ENCODE measurements at places on chromosomes 4 and X. TPM values are rescaled to one million over a fixed set of nuclear protein-coding genes. Genes with fewer than 3 reads are reported as not detected.

DNA sequence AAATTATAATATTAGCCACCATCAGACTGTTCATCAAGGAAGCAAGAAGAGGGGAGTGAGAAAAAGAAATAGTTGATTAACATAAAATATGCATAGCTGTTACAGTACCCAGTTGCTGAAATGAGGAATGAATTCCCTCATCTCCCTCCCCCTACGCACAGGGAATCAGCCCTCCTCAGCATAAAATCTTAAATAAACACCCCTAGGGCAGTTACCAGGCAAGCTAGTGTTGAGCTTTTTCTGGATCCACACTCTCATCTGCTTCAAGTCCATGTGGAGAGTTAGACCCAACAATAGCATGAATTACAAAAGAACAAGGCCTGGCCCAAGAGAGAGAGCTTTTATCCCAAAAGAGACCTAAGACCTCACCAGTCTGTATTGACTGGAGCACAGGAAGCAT is 19.0 kb upstream of the SYTL4 start:
- no peak for DNase-seq

GRCh38 chr4:138680256-138680655 is 335.3 kb upstream of the NOCT start:
- no peak for DNase-seq

- DNase-seq, result no peak
These were observed 193.4 kb upstream of the GPR101 start for GRCh38 chrX:137227151-137227550.

Gene HSFX1
- 0.59 TPM for total RNA-seq

DNA sequence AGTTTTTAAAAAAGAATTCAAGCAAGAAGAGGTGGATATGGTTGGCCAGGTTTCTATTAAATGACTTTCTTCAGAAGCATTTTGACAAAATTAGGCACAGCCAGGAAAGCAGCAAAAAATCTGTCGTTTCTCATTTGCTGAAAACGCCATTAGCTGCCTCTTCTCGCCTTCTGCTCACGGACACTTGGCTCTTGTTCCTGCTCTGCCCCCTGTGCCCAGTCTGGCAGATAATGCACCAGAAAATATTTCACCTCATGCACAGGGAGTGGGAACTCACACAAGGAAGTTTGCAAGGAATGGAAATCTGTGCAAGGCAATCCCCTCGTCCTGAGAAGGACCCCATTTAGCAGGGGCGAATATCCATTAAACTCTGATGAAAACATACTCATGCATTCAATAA is 260.0 kb downstream of the PACRGL start:
- no peak for DNase-seq

Gene SPIN2A
- total RNA-seq, result 0.26 TPM

Gene FGFR3
- 17.0 TPM for total RNA-seq

Gene CETN2
- 43.5 TPM for total RNA-seq

DNA sequence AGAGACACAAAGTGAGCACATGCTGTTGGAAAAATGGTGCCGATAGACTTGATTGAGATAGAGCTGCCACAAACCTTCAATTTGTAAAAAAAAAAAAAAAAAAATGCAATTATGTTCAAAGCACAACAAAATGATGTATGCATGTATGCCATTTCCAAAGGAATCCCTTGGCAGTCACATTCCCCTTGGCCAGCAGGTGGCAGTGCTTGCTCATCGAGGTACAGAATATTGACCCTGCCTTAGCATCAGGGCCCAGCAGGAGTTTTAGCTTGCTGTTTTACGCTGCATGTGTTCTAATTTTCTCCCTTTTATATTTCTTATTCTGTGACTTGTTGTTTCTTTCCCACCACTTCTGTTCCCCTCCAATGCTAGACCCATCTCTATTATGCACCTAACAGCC is 34.5 kb upstream of the CYBB start:
- peak; percentile 71 for DNase-seq

DNA sequence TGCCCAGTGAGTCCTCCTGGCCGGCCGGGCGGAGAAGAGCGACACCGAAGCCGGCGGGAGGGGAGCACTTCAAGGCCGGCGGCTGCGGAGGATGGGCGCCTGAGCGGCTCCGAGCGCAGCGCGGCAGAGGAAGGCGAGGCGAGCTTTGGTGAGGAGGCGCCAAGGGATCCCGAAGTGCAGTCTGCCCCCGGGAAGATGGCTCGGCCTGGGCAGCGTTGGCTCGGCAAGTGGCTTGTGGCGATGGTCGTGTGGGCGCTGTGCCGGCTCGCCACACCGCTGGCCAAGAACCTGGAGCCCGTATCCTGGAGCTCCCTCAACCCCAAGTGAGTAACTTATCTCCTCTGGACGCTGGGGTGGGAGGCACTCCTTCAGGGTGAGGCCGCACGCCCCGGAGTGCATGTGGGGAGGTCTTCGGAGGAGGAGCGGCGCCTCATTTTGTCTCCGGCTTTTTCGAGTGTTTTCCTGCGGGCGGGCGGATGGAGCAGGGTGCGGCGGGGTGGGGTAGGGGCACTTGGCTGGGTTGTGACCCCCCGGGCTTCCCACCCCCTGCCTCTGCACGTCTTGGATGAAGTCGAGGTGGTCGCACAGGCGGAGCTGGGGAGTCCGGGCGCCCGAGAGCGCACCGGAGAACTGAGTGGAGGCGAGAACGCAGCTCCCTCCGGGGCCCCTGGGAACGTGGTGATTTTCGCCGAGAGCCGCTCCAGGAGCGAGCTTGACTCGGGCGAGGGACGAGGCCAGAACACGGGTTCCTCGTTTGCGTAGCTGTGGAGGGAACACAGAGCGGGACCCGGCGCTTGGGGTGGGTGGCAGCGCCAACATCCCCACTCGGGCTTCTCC is 979 bp downstream of the EFNB1 start:
- DNase-seq, result peak; percentile 39

GRCh38 chr4:67861513-67861912 is 22.3 kb downstream of the TMPRSS11D start:
- no peak for DNase-seq

Gene ADGRL3
- 70.0 TPM for total RNA-seq

DNA sequence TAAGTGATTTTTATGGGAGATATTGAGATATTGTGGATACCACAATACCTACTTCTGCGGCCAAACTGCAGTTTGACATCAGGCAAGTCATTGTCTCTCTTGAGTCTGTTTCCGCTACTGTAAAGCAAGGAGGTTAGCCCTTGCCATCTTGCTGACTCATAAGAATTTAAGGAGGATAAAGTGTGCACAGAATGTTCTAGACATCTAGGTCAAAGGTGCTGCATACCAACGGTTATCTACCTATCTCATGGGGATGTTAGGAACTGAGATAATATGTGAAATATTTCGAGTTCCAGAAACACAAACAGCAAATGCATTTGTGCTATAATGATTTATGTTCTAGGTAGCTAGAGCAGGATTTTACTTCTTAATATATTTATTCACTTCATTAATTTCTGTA is 211.5 kb upstream of the NR3C2 start:
- DNase-seq, result no peak

DNA sequence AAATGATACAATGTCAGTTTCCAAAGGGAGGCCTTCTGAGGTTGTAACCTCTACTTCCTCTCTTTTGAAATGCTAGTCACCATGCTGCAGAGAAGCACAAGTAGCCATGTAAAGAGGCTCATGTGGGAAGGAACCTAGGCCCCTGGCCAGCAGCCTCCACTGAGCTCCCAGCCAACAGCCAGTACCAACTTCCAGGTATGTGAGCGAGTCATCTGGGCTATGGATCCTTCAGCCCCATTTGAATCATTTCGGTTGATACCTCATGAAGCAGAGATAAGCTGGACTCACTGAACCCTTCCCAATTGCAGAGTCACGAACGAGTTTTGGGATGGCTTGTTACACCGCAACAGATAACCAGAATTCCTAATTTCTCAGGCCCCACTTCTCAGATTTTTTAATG is 187.0 kb upstream of the LDB2 start:
- DNase-seq, result no peak
